ENCODE measurements at places on chromosomes 12 and 14.
A peak's percentile ranks its signal among the peaks of the same experiment; 100 is the strongest.

- no peak for DNase-seq
Observed at GRCh38 chr12:4213471-4213870, 60.1 kb upstream of the CCND2 start.

GRCh38 chr12:47981496-47982260 is 18.3 kb downstream of the TMEM106C start:
- DNase-seq, result no peak

DNA sequence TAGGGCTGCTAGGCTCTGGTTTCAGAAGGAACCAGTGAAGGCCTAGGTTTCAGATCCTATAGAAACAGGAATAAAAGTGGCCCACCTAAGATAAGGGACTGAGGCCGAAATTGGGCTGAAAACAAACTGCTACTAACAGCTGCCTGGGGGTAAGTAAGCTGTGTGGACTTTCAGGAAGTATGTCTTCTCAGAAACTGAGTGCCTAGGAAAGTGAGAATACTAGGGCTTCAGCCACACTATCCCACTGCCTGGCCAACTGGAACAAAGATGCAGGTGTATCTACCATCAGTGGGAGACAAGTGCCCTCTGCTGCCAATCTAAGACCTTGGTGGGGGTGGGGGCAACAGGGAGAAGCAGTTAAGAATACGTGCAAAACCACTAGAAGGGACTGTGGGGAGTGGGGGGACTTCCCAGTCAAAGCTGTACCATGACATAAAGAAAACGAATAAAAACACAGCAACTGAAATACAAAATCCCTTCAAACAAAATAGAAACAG is 82.5 kb downstream of the MED13L start:
- peak; percentile 20 for DNase-seq

GRCh38 chr12:132439333-132439904 is 50.5 kb upstream of the FBRSL1 start:
- DNase-seq, result no peak

GRCh38 chr12:67625004-67625403 is 23.5 kb upstream of the DYRK2 start:
- DNase-seq, result no peak

GRCh38 chr14:63759456-63759855 is 31.6 kb upstream of the SGPP1 start:
- no peak for DNase-seq

Data from stimulated activated CD4-positive, alpha-beta T cell treated with anti-CD3 and anti-CD28 coated beads, TNF-alpha, amount 100 ng/mL, for 48 hours (primary cell).